Stimulated activated CD8-positive, alpha-beta memory T cell treated with anti-CD3 and anti-CD28 coated beads, Interleukin-7, amount 100 ng/mL, for 1 hour (primary cell): ENCODE measurements at places on chromosomes 3 and 15.

DNA sequence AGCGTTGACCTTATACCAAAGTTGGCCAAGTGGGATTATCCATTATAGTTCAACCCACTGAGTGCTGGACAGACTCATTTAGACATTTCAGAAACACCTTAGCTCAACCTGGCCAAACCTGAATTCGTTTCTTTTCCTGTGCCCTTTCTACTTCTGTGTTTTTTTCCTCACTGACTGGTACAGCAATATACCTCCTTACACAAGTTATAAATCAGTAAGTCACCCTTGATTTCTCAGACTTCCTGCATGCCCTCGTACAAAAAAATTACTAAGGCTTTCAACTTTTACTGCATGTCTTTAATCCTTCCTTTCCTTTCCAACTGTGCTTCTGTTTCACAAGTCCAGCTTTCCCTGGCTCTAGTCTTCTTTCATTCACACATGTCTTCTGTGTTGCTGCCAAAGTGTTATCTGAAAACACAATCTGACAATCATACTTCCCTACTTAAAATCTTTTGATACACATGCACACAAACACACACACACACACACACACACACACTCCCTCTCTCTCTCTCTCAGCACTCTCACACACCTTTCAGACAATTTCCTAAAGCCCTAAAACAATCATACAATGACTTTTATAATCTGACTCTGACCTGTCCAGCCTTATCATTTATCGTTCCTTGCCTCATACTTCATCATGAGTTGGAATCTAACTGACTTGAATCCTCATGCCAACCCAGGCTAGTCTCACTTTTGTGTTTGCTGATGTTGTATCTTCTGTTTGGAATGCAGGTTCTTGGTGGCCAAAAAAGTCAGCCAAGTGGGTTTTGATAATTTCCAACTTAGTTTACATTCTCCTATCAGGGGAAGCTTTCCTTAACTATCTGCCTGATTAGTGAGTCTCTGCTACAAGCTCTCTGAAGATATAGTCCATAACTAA, 436.4 kb downstream of the NAALADL2 start:
- DNase-seq, result no peak

DNA sequence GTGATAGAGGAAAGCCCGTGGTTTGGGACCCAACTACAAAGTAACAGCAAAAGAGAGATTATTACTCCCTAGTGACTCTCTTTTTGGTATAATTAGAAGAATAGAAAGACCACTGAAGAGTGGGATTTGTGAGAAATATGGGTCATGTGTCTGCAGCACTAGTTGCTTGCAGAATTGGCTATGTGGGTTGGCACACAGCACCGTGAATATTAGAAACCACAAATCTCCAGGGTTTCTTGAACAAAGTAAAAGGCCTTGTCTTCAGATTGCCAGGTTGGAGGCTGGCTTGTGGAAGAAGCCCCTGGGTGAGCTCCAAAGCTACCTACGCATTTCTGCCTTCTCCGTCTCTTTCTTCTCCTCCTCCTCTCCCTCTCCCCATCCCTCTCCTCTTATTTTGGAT, 177.9 kb upstream of the ICE2 start:
- DNase-seq, result no peak

GRCh38 chr15:36769098-36769497, 189.7 kb downstream of the CDIN1 start:
- DNase-seq, result no peak

- DNase-seq, result no peak
Measured at GRCh38 chr3:60841355-60841754, 409.9 kb downstream of the FHIT start.

- no peak for DNase-seq
Measured at GRCh38 chr3:14273901-14274611, 95.4 kb downstream of the LSM3 start.

GRCh38 chr3:59056706-59057105, 6.9 kb upstream of the CFAP20DC start:
- DNase-seq, result no peak

GRCh38 chr3:47874913-47875312, 72.0 kb downstream of the DHX30 start:
- DNase-seq, result no peak

- no peak for DNase-seq
Measured at GRCh38 chr3:126023390-126023789, 54.4 kb downstream of the ROPN1B start.

GRCh38 chr3:42537350-42537749, 34.9 kb downstream of the VIPR1 start:
- DNase-seq, result no peak

GRCh38 chr3:196140224-196140623, 58.3 kb upstream of the TFRC start:
- DNase-seq, result no peak

DNA sequence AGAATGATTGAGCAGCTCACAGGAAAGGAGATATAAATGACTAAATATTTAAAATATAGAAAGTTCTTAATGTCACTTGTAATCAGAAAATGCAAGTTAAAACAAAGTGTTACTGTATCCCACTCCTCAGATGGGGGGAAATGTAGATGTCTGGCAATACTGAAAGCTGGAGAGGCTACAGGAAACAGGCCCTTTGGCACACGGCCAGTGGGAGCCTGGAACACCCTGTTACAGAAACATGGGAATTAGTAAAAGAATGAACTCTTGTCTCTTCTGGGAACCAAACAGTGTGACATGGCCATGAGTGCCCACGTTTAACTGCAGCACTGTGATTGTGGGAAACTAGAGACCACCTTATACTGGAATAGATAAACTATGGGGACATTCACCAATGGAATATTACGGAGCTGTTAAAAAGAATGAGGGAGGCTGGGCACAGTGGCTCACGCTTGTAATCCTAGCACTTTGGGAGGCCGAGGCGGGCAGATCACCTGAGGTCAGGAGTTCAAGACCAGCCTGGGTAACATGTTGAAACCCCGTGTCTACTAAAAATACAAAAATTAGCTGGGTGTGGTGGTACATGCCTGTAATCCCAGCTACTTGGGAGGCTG, 50.2 kb downstream of the CDCP1 start:
- DNase-seq, result no peak

GRCh38 chr15:48565560-48566482, 79.7 kb downstream of the FBN1 start:
- DNase-seq, result no peak

- no peak for DNase-seq
Measured at GRCh38 chr3:133890972-133891644, 4.6 kb downstream of the RAB6B start.

DNA sequence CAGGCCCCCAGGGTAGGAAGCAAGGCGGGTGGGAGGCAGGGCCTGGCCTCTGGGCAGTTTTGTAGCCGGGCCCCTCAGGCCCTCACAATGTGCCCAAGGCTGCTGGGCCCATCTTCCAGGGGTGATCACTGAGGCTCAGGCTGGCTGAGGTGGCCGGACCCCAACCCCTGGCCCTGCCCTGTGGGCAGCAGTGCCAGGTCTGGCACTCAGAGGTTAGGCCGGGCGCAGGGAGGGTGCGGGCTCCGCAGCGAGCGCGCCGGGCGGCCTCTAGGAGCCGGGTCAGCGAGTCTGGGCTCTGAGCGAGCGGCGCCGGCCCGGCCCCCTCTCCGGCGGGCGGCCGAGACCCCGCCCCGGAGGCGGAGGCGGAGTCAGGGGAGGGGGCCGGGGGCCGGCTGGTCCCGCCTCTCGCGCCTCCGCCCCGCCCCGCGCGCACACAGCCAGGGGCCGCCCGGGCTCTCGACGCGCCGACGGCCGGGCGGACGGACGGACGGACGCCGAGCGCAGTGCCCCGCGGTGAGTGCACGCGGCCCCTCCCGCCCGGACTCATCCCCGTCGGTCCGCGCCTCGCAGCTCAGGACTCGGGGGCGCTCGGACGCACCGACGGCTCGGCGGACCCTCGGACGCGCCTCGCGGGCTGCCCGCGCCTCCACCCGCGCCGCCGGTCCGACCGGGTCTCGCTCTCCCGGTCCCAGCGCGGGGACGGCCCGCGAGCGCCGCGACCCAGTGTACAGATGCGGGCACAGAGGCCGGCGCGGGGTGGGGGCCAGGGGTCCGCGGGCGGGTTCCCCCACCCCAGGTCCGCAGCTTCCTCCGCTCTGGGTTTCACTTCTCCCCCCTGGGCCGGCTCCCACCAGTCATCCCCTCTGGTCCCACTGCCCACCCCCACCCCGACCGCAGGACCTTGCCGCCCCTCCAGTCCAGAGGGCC, at the start of gene FBLN2:
TSS of gene FBLN2 (plus strand) at position 430 of the 927 bp plus-strand sequence. CDS start 21,231 bp downstream, outside the sequence.
- no peak for DNase-seq

GRCh38 chr3:180679178-180680096, at the start of gene CCDC39:
TSS of gene CCDC39 (minus strand) at chr3:180679489. CDS start at chr3:180679380, 109 bp downstream.
- peak; percentile 20 for DNase-seq
